ENCODE measurements at places on chromosomes 4 and X.

DNA sequence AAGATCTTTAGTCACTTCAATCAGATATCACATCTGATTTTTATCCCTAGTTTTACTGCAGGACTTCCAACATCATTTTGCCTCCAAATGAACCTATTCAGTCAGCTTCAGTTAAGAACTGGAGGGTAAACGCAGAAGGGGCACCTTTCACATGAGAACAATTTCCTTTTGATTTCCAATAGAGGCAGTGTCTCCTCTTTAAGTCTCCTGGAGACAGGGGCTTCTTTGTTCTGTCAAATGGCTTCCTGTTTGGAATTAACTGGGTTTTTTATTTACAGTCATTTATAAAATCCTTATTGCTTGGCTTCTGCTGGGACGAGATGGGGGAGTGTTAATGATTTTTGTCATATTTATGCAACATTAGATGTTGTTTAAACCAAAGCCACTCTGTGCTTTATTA, 164.0 kb downstream of the STK32B start:
- H3K4me3 ChIP-seq, result no peak overlapping the region
- no peaks in the 10 kb centered on the region for H3K4me1 ChIP-seq
- DNase-seq, result no peak
- no peak overlapping the region for H3K27ac ChIP-seq
- H3K36me3 ChIP-seq, result no peaks in the 10 kb centered on the region
- H3K27me3 ChIP-seq, result no peaks in the 10 kb centered on the region

DNA sequence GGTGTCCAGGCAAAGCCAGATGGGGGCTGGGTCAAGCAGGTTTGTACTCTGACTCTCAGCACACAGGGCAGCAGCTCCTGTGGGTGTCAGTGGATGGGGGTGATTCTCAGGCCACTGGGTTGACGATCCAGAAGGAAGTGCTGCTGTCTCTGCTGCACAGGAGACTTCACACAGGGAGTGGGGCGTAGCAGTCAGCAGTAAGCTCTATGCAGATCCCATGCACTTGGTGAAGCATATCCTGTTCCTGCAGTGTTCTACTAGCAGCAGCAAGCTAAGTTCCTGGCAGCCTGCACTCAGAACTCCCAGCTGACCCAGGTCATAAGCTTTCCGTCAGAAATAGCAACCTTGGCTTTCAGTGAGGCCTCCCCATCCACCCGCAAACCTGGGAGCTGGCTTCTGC, 117.6 kb upstream of the NDST3 start:
- H3K36me3 ChIP-seq, result no peaks in the 10 kb centered on the region
- H3K4me1 ChIP-seq, result no peaks in the 10 kb centered on the region
- H3K4me3 ChIP-seq, result no peak overlapping the region

GRCh38 chrX:133594156-133594555, 178.9 kb upstream of the GPC4 start:
- no peak for DNase-seq
- H3K27ac ChIP-seq, result no peak overlapping the region
- H3K4me3 ChIP-seq, result no peak overlapping the region

GRCh38 chr4:7878323-7878722, 61.3 kb downstream of the AFAP1 start:
- no peaks in the 10 kb centered on the region for H3K27me3 ChIP-seq
- no peak overlapping the region for H3K4me3 ChIP-seq
- DNase-seq, result no peak
- no peaks in the 10 kb centered on the region for H3K4me1 ChIP-seq
- H3K36me3 ChIP-seq, result no peaks in the 10 kb centered on the region

- H3K36me3 ChIP-seq, result no peaks in the 10 kb centered on the region
- no peaks in the 10 kb centered on the region for H3K27me3 ChIP-seq
- no peak overlapping the region for H3K27ac ChIP-seq
- H3K4me1 ChIP-seq, result no peaks in the 10 kb centered on the region
- no peak overlapping the region for H3K4me3 ChIP-seq
- DNase-seq, result no peak
These were observed 197.8 kb downstream of the PDGFC start for GRCh38 chr4:156773648-156774357.

DNA sequence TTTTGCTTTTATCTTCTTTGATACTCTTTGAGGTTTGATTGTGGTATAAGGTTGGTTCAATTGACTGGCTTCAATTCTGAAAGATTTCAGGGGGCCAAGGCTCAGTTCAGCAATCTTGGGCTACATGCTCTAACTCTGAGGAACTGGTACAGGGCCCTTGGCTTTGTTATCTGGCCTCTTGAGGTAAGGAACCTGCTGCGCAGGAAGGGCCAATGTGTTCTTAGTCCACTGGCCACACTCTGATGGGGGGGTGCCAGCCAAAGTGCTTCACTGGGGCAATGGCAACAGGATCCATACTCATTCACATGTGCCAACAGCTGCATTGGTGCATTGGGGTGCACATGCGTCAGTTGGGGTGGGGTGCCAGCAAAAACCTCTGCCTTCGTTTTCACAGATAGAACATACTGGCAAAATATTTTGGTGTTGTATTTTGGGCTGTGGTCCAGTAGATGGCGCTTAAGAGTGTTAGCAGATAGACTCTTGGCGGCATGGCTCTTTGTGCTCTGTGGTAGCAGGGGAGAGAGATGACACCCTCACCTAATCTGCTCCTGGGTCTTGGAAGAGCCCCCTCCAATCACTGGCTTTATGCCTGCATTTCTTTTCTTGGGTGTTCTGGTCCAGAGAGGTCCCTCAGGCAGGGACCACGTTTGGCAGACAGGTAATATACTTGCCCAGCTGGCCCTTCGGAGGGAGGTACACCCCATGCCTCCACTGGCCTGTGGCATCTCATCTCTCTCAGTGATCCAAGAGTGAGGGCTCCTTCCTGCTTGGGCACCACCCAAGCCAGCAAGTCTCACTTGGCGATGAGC, 42.9 kb downstream of the NDST3 start:
- H3K36me3 ChIP-seq, result no peaks in the 10 kb centered on the region
- H3K27ac ChIP-seq, result no peak overlapping the region
- H3K27me3 ChIP-seq, result no peaks in the 10 kb centered on the region
- DNase-seq, result no peak
- H3K4me3 ChIP-seq, result no peak overlapping the region
- no peaks in the 10 kb centered on the region for H3K4me1 ChIP-seq

- H3K4me3 ChIP-seq, result peak overlapping the region; percentile 44
- H3K27ac ChIP-seq, result no peak overlapping the region
- H3K36me3 ChIP-seq, result peaks cover 4% of the 10 kb centered on the region
These were observed 1.1 kb upstream of the GTPBP6 start for GRCh38 chrX:319579-320125.

- no peak overlapping the region for H3K27ac ChIP-seq
These were observed 48.4 kb upstream of the SPANXN4 start for GRCh38 chrX:142977128-142977914.

- no peak overlapping the region for H3K4me3 ChIP-seq
- H3K27ac ChIP-seq, result no peak overlapping the region
- no peaks in the 10 kb centered on the region for H3K4me1 ChIP-seq
These were observed 257.2 kb downstream of the SNCA start for GRCh38 chr4:89579771-89580170.

DNA sequence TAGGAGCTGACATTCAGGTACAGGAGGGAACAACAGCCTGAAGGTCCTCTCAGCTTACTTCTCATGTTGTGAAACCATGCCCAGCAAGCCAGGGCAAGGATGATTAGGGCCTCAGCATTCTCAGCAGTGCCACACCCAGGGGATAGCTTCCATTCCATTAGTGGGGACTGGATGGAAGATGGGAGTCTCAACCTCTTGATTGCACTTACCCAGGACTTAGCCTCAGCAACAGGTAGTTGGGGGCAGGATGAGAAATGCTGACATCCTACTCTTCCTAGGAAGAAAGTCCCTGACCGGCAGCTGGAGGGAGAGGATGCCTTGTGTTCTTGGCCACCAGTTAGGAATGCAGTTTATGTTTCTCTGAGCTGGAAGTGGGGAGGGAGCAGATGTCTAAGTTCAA, 8.8 kb upstream of the BEX3 start:
- H3K4me1 ChIP-seq, result no peaks in the 10 kb centered on the region
- peaks cover 2% of the 10 kb centered on the region for H3K27me3 ChIP-seq
- no peak overlapping the region for H3K27ac ChIP-seq
- H3K4me3 ChIP-seq, result no peak overlapping the region

GRCh38 chrX:41518841-41519220, 71.7 kb downstream of the NYX start:
- peaks cover 3% of the 10 kb centered on the region for H3K4me1 ChIP-seq
- H3K4me3 ChIP-seq, result no peak overlapping the region
- peaks cover 4% of the 10 kb centered on the region for H3K27me3 ChIP-seq

DNA sequence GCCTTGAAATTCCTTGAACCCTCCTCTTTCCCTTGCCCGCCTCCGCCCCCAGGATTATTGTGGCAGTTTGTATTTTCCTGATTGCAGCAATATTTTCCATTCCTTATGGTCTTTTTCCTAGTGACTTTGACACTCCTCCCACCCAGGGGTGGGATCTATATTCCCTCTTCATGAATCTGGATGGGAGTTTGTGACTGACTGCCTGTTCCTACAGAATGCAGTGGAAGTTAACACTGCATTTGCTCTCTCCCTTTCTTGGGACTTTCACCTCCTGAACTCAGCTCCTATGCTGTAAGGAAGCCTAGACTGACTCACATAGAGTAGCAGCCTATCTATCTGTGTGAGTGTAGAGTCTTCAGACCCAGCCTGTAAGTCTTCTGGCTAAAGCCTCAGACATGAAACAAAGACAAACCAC, 2.2 kb downstream of the FUNDC2 start:
- no peaks in the 10 kb centered on the region for H3K36me3 ChIP-seq
- H3K4me1 ChIP-seq, result no peaks in the 10 kb centered on the region
- no peaks in the 10 kb centered on the region for H3K27me3 ChIP-seq

DNA sequence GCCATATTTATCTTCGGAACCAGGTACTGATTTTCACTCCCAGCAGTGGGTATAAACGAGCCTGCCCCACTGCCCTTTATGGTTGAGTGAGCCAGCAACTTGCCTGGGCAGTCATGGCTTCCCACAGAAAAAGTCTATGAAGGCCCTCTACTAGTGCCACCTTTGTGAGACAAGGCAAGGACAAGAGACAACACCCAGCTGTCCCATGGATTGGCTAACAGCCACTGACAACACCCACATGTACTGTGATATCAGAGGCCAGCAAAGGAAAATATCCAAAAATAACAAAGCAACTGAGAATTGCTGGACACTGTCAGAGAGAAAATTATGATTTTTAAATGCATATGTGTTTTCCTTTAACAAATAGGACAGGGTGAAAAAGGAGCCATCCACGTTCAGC, 248.4 kb upstream of the TTC29 start:
- H3K27ac ChIP-seq, result no peak overlapping the region
- H3K27me3 ChIP-seq, result no peaks in the 10 kb centered on the region
- peak; percentile 18 for DNase-seq

DNA sequence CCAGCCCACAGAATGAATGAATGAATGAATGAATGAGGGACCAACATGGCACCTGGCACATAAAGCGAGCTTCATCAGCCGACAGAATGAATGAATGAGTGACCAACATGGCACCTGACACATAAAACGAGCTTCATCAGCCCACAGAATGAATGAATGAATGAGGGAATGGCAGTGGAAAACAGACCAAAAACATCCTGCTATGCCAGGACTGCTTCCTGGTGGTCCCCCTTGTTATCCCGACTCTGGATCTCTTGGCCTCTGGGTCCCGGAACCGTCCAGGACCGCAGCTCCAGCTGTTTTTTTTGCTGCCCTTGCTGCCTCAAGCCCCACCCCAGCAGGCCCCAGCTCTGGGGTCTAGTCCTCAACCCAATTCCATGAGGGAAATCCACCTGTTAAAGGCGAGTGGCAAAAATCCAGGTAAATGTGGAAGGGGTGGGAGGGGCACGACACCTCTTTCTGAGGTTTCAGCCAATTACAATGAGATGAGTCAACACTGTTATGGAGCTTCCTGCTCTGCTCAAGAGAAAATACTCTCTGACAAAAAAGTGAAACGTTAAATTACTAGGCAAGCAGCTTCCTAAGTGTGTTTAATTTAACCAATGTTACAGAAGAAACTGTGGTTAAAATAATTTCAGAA, 72.0 kb upstream of the MTNR1A start:
- H3K27ac ChIP-seq, result no peak overlapping the region
- no peaks in the 10 kb centered on the region for H3K4me1 ChIP-seq
- no peak overlapping the region for H3K4me3 ChIP-seq
- no peaks in the 10 kb centered on the region for H3K27me3 ChIP-seq
- peaks cover 34% of the 10 kb centered on the region for H3K36me3 ChIP-seq

DNA sequence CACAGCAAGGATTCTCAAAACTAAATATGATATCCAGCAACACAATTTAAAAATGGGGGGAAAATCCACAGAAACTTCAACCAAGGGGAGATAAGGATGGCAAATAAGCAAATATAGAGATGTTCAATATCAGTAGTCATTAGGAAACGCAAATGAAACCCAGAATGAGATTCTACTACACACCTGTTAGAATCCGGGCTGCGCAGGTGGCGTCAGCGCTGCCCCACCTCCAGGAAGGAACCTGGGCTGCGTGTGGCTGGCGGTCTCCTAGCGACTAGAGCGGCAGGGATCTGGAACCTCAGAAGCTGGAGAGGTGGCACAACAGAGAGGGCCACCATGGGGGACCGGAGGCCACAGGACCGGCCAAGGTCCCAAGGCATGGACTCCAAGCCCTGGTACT, at the start of gene FAM47B:
Gene FAM47B, plus strand, starts transcription at position 301 of the 400 bp plus-strand sequence. Its CDS starts 36 bp downstream, at position 337.
- no peaks in the 10 kb centered on the region for H3K36me3 ChIP-seq
- no peak for DNase-seq
- no peaks in the 10 kb centered on the region for H3K27me3 ChIP-seq
- H3K27ac ChIP-seq, result no peak within 1 kb of the TSS
- no peak within 1 kb of the TSS for H3K4me3 ChIP-seq

GRCh38 chr4:38804654-38805295, at the start of gene TLR1:
TSS of gene TLR1 (minus strand) at chr4:38804791. CDS start at chr4:38798831, 5,960 bp downstream.
- peaks cover 3% of the 10 kb centered on the region for H3K36me3 ChIP-seq
- H3K27ac ChIP-seq, result peak within 1 kb of the TSS; percentile 59
- H3K27me3 ChIP-seq, result no peaks in the 10 kb centered on the region

DNA sequence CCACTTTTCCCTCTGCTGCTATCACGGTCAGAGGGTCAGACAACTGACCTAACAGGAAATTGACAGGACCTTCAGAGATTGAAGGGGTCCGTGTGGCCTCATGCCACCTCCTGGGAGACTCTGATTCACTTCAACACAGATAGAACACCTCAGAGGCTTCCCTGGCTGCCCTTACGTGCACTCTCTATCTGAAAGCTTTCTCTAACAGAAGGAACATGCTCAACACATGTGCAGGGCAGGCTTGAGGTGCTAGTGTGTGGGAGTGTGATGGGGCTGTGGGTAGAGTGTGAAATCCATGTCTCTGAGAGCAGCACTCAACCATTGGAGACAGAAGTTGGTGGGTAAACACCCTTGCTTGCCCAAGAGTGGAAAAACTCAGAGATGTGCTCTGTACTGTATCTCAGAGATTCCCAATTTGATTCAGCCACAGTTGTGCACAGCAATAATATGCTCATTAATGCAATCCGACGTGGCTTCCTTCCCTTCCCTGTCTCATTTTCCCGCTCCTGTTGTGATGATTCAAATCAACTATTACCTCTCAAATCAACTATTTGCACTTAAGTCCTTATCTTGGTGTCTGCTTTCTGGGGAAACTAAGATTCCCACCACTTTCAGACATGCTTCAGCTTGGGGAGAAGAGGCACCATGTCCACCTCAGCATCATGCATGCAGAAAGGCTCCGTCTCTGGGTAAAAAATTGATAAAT, 62.0 kb upstream of the MAGEB2 start:
- no peak overlapping the region for H3K4me3 ChIP-seq
- H3K27me3 ChIP-seq, result no peaks in the 10 kb centered on the region
- no peaks in the 10 kb centered on the region for H3K36me3 ChIP-seq
- no peak for DNase-seq
- no peak overlapping the region for H3K27ac ChIP-seq

Data from kidney (tissue), 22 donors.